ENCODE measurements at places on chromosomes 3 and 15. TPM values are rescaled to one million over a fixed set of nuclear protein-coding genes. Genes with fewer than 3 reads are reported as not detected.

DNA sequence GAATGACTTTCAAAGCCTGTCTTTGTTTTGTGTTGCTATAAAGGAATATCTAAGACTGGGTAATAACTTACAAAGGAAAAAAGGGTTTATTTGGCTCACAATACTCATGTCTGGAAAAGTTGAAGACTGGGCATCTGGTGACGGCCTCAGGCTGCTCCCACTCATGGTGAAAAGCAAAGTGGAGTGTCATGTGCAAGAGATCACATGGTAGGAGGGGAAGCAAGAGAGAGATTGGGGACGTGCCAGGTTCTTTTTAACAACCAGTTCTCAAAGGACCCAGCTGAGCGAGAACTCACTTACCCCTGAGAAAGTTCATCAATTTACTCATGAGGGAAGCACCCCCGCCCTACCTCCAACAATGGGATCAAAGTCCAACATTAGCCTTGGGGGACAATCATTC is 929.4 kb downstream of the ROBO1 start:
- DNase-seq: no peak

- no peak for DNase-seq
Observed at GRCh38 chr3:34155108-34155507, 356.7 kb downstream of the PDCD6IP start.

DNA sequence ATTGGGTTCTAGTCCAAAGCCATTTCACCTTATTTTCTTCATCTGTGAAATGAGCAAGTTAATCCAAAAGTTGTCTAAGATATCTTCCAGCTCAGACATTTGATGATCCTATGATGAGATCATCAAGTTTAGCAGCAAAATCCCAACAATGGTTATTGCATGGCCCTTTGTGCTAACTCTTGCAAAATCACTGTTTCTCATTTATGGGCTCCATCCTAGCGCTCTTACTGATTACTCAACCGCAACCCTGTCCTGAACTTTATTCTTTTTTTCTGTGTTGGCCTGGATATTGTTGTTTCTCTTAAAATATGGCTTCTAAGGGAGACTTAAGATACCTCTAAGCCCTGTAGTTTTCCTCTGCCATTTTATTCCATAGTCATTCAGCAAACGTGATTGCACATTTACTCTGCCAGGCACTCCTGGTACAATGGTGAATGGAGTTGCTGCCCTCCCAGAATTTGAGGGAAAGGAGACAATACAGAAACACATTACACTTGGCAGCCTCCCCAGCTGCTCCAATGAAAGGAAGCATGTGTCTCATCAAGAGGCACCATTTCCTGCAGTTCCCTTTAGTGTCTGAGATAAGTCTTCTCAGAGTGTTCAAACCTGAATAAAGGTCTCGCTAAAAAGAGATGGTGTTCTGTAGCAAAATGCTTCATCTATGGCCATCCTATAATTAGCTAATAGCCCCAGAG is 4.4 kb downstream of the GXYLT2 start:
- DNase-seq: no peak

- DNase-seq: no peak
Observed at GRCh38 chr3:72482589-72483321, 365.5 kb downstream of the SHQ1 start.

DNA sequence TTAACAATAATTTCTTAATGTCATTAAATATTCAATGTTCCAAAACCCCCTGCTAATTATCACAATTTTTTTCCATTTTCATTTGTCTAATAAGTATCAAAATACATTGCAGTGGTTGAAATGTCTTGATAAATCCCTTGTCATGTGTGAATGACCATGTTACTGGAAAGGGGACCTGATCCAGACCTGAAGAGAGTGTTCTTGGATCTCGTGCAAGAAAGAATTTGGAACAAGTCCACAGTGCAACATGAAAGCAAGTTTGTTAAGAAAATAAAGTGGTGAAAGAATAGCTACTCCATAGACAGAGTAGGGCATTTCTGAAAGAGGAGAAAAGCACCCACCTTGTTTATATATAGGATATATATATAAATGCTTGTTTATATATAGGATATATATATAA is 10.4 kb upstream of the SELENOK start:
- no peak for DNase-seq

CD200 gene
- total RNA-seq: not detected

PAK2 gene
- total RNA-seq: 33.5 TPM

C3orf49 gene
- not detected for total RNA-seq
